ENCODE measurements at places on chromosomes 1 and 21.

DNA sequence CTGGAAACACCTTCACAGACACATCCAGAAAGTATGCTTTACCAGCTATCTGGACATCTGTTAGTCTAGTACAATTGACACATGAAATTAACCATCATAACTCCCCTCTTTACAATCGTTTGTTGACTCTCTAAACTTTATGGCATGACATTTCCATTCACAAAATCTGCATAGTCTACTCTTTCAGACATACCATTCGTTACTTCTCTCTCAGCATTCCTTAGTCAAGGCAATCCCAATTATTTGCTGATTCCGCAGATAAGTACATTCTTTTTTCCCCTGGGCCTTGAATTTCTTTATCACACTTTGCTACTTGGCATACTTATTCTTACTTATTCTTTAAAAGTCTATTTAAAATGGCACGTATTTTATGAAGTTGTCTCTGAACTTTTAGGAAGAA is 15.1 kb upstream of the CRB1 start:
- no peak for DNase-seq

DNA sequence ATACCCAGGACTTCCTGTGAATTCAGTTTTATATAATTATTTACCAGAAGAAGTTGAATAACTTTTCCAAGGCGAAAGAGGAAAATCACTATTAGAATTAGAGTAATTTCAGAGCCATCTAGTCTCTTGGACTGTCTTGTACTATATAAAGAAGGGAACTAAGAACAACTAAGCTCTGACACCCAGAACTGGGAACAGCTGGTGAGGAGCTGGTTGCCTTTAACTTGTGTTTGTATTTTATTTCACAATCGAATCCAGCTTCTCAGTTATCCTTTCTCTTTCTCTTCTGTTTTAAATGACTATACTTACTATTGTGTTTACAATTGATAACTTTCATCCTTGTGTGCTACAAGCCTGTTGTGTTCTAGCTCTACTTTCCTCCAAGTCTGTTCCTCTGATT is 8.4 kb downstream of the SNX27 start:
- no peak for DNase-seq

GRCh38 chr1:245869847-245870246 is 637.2 kb downstream of the SMYD3 start:
- no peak for DNase-seq

DNA sequence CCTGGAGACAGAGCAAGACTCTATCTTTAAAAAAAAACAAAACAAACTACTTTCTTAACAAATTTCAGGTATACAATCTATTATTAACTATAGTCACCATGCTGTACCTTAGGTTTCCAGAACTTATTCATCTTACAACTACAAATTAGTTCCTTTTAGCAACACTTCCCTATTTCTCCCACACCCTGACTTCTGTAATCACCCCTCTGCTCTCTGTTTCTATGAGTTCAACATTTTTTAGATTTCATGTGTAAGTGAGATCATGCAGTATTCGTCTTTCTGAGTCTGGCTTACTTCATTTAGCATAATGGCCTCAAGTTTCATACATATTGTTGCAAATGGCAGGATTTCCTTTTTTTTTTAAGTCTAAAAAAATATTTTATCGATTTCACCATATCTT is 77.9 kb upstream of the LPGAT1 start:
- DNase-seq, result no peak

DNA sequence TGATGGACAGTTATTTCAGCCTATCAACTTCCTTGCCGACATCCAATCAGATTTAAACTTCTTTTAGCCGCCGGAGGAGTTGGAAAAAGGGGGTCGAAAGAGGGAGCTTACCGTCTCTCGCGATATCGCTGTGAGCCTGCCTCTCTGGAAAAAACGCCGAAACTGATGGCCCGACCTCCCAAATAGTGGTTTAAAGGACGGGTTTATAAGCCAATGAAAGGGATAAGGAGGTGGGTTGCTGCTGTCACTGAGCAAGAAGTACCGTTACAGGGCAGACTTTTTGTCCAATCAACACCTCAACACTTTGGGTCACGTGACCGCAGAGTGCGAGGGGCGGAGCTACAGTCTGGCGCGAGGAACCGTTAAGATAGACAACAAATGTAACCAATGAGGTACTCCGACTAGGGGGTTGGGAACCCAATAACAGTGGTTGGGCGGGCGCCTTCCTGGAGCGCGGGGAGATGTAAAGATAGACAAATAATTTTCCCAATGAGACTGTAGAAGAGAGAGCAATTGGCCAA is at the start of gene RBM15:
Gene RBM15 (plus strand): TSS at position 492 of the 521 bp plus-strand sequence. CDS start 29 bp downstream, at position 521.
- no peak for DNase-seq

GRCh38 chr1:207830788-207831187 is 78.9 kb downstream of the CD46 start:
- no peak for DNase-seq

- no peak for DNase-seq
These were observed 20.8 kb downstream of the TSEN15 start for GRCh38 chr1:184072376-184072775.

- DNase-seq, result no peak
These were observed 4.5 kb downstream of the TBX15 start for GRCh38 chr1:118983558-118984041.

- DNase-seq, result no peak
These were observed 45.1 kb downstream of the SLX9 start for GRCh38 chr21:44984792-44985440.

GRCh38 chr1:157135646-157136045 is 2.5 kb downstream of the ETV3 start:
- DNase-seq, result no peak

- no peak for DNase-seq
These were observed 23.9 kb downstream of the PCNT start for GRCh38 chr21:46347791-46348381.

DNA sequence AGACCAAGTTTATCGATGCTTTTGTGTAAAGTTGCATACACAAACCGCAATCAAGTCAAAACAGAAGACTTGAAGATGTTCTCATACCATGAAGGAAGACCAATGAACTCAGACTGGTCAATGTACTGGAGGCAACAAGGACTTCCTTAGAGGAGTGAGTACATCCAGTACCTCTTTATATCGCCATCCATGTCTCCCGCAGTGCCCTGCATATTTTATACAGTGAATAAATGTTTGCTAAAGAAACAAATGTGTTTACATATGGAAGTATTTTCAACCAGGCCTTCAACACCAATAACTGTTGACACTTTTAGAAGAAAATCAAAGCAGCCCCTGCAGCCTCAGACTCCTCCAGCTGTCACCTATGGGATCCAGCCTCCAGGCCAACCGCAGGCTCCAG is 125.6 kb downstream of the SMYD3 start:
- no peak for DNase-seq

- DNase-seq, result no peak
These were observed 47.0 kb downstream of the RABGAP1L start for GRCh38 chr1:174206148-174206836.

- no peak for DNase-seq
These were observed 115.5 kb downstream of the GABPA start for GRCh38 chr21:25850126-25850842.

- DNase-seq, result no peak
These were observed 50.9 kb upstream of the USP1 start for GRCh38 chr1:62385923-62386322.

DNA sequence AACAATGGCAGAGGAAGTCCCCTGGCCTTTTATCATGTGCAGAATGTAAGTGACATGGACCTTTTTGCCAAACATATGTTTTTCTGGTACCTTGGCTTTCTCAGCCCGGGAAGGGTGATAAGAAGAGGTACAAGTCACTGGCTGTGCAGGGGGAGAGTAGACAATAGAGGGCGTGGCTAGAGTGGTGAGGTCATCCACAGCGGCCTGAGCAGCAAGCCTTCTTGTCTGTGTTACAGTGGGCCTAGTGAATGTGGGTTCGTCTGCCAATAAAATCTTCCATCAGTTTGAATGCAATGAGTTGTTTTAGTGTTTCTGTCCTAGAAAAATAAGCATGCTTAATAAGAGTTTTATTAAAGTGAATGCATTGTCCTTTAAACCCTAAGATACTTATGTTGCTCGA is 59.0 kb upstream of the PGD start:
- no peak for DNase-seq

GRCh38 chr1:109617291-109617801 is 2.1 kb downstream of the GNAT2 start:
- DNase-seq, result no peak

DNA sequence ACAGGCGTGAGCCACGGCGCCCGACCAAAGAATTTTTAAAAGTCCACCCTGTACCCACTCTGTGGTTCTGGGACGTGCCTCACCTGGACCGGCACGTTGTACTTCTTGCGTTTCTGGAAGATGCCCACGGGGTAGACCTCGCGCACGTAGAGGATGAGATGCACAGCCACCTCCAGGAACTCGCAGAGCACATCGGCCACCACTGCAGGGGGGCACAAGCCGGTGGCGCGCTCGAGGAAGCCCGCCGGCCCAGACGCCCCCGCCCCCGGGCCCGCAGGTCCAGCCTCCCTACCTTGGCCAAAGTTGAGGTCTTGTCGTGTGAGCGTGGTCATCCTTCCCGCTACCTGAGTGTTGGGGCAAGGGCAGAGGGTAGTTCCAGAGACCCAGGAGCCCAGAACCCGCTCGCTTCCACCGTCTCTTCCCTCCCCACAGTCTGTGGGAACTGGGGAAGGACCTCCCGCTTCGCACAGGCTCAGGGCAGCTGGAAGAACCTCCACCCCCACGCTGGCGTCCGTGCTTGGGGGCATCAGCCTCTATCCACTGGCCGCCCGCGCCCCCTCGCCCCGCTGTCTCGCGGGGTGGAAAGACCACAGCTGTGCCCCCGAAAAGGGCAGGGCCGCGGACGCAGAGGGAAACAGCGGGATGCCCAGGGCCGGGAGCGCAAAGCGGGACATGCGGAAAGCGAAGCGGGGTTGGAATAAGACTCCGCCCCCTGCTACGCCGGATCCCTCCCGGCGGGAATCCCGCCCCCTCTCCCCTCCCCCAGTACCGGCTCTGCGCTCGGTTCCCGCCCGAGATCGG is 478 bp downstream of the MAD2L2 start:
- no peak for DNase-seq

DNA sequence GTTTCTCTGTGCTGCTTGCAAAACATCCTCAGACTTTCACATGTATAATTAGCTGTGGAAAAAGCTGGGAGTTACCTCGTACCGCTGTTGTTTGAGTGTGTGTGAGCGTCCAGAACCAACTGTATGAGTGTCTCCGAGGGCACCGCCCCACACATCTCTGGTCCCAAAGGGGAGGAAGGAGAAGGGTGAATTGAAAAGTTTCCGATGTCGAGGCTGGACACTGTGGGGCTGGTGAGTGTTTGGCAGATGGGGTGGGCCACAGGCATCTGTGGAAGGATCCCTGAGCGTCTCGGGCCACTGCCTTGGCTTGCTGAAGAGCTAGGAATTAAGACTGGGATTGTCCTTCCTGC is 1.2 kb downstream of the ATP2B4 start:
- DNase-seq, result no peak

DNA sequence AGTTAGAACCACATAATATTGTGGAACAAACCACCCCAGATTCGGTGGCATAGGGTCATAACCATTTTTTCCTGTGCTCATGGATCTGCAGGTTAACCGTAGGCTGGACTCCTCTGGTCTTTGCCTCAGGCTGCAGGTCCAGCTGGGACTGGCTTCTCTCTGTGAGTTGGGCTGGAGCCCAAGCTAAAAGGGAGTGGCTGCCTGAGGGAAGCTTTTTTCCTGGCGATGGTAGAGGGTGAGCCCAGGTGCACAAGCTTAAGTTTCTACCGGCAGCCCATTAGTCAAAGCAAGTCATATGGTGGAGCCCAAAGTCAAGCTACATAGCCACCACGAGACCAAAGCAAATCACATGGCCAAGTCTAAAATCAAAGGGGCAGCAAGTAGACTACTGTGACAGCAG is 13.8 kb downstream of the EPHX4 start:
- DNase-seq, result no peak

GRCh38 chr1:27505420-27505680 is 15.4 kb upstream of the WASF2 start:
- no peak for DNase-seq

DNA sequence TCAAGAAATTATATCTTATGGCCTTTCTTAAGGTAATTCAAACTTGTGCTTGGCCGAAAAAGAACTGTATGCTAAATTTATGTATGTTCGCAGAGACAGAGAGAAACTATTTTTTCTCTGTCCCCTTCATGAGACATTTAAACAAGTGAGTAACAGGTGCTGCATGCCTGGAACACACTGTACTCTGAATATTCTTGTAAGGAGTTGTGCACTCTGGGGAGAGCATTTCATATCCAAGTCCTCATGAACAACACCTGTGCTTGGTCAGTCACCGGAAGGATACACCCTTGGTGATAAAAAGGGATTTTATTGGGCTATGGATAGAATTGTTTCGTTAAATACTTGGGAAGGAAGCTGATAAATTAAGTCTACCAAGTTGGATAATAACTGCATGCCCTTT is 220.8 kb upstream of the NRIP1 start:
- no peak for DNase-seq

- DNase-seq, result no peak
These were observed 6.4 kb upstream of the ERI3 start for GRCh38 chr1:44361478-44361877.

GRCh38 chr1:46303872-46304326 is 401 bp downstream of the UQCRH start:
- no peak for DNase-seq

DNA sequence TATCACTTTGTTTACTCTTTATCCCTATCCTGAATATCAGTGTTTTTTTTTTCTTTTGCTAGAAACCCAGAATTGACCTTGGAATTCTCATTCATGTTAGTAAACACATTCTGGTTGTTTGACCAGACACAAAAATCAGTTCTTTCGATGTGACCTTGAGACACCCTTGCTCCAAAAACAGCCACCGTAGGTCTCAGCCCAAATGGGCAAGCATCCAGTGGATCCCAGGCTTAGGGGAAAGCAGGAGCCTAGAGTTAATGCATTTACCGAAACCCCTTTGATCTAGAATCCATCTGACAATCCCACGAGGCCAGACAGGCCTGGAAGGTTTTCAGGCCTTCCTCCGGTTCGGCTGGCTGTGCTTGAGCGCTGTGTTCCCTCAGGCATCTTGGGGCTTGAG is 47.6 kb downstream of the IRF2BP2 start:
- no peak for DNase-seq

Data from cortex of kidney (tissue), 1 donor.